Activated CD4-positive, alpha-beta T cell treated with anti-CD3 and anti-CD28 coated beads for 48 hours (primary cell): ENCODE measurements at places on chromosomes 5 and 9.

- DNase-seq, result no peak
Measured at GRCh38 chr9:124044448-124044847, 32.9 kb downstream of the LHX2 start.

DNA sequence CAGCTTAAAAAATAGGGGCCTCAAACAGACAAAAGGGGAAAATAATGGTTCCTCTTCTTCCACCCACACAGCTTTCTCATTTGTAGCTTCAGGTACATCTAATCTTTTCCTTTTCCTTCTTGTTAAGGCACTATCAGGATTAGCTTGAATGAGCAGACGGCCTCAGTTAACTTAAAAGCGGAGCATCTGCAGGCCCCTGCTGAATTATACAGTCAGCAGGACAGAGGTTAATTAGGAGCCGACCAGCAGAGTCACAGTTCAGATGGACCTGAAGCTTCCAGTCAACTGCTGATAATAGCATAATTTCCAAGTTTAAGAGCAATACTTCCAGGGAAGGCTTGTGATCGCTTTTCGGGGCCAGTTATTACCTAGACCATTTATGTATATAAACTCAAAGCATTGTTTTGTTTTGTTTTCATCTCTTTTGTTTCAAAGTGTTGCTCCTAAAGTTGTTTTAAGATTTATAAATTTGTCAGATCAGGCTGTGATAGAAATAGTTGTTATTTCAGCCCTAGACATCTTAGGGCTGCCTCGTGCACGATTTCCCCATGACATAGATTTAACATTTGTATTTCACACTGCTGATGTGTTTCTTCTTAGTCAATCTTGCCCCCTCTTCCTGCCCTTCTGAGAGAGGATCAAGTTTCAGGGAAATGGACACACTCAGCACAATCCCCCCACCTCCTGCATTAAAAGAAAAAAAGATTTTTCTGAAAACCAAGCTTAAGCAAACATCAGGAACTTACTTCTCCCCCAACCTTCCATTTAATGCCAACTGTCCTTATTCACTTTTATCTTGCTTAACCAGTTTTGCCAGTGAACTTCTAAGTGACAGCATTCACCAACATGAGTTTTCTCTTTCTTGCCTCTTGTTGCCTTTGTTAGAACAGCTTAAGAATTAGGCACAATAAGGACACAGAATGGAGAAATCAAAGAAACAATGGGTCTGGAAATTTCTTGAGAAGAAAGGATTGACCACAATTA, 449.8 kb downstream of the ARHGEF28 start:
- DNase-seq, result no peak

GRCh38 chr5:154221371-154221896, 30.9 kb downstream of the GALNT10 start:
- peak; percentile 65 for DNase-seq

- no peak for DNase-seq
Measured at GRCh38 chr5:41683181-41683580, 172.8 kb upstream of the PLCXD3 start.

- DNase-seq, result peak; percentile 41
Measured at GRCh38 chr9:104927216-104927911, 591 bp downstream of the ABCA1 start.

DNA sequence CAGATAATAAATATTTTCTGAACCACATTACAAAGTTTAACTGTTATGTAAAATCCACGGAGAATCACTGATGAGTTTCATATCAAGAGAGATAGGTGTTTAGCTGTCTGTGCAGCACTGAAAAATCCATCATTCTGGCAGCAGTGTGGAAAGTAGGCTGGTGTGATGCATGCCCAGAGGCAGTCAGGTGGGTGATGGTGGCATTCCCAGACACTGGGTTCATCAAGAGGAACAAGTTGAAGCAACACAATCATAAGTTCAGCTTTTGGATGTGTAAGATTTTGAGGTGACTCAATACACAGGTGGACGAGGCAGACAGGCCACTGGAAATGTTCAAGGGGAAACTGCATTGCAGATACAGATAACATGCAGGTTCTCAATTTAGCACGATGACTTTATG, 11.9 kb downstream of the DNAH5 start:
- no peak for DNase-seq

GRCh38 chr9:88993871-88994460, 2.7 kb downstream of the S1PR3 start:
- DNase-seq, result no peak
